ENCODE measurements at places on chromosomes 1 and 21. TPM values are rescaled to one million over a fixed set of nuclear protein-coding genes. Genes with fewer than 3 reads are reported as not detected.
A peak's percentile ranks its signal among the peaks of the same experiment; 100 is the strongest.

DNA sequence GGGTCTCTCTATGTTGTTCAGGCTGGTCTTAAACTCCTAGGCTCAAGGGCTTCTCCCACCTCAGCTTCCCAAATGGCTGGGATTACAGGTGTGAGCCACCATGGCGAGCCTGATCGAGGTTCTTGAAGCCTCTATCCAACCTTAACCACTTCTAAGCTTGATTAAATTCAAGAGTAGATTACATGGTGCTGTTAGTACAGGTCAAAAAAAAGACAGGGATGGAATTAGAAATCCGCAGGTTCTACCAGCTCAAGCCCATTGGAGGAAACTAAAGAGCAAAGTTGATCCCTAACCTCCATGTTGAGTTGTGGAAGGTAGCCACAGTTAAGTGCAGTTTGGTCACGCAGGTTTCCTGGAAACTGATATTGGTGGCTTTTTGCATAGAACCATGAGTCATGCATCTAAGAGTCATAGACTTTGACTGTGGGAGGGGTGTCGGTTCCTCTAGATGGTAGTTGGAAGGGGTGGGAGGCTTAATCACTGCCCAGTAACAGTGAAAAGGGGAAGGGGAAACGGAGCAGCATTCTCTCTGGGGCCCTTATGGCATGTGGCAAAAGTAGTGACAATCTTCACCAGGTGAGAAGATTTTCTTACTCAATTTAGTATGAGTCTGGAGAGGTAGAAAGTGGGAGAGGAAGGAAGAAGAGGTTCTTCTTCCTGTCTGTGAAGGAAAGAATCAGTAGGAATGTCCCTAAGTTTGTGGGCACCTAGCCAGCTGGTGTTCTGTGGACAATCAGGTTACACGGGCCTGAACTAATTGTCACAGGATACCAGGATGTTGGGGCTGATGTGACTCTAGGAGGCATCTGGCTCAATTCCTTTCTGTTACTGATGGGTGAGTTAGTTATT lies 7.0 kb downstream of the CD53 start:
- H3K36me3 ChIP-seq, result no peaks in the 10 kb centered on the region
- no peaks in the 10 kb centered on the region for H3K4me1 ChIP-seq
- H3K27ac ChIP-seq, result no peak overlapping the region
- H3K27me3 ChIP-seq, result no peaks in the 10 kb centered on the region

DNA sequence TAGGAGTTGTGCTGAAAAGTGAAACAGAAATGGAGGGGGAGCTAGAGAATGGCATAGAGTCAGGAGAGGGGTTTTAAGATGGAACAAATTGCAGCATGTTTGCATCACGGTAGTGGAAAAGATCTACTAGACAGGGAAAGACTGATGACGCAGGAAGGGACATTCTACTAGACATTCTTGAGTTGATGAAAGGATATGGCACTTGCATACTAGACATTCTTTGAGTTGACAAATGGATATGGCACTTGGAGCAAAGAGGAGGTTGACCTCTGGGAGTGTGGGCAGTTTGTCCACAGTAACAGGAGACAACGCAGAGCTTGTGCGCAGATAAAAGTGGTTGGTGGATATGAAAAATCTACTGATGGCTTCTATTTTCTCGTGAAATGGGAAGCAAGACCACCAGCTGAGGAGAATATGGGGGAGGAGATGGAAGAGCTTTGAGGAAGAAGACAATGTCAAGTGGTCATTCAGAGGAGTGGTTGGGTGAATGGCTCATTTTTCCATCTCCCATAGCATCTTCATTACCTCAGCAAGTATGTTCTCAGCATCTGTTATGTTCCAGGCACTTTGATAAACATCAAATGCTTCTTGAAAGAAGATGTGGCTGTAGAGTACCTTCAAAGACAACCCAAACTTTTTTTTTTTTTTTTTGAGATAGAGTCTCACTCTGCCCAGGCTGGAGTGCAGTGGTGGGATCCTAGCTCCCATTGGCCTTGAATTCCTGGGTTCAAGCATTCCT lies 2.4 kb upstream of the CTPS1 start:
- H3K36me3 ChIP-seq, result no peaks in the 10 kb centered on the region
- H3K27ac ChIP-seq, result no peak overlapping the region
- H3K4me3 ChIP-seq, result no peak overlapping the region
- no peak for DNase-seq
- H3K4me1 ChIP-seq, result no peaks in the 10 kb centered on the region

GRCh38 chr1:74681001-74681400 lies 7.4 kb upstream of the ERICH3 start:
- no peaks in the 10 kb centered on the region for H3K27me3 ChIP-seq
- no peak overlapping the region for H3K27ac ChIP-seq
- H3K4me3 ChIP-seq, result no peak overlapping the region
- no peak for DNase-seq

ERO1B gene
- total RNA-seq, result 17.0 TPM

- H3K36me3 ChIP-seq, result no peaks in the 10 kb centered on the region
- H3K27ac ChIP-seq, result no peak overlapping the region
- H3K27me3 ChIP-seq, result no peaks in the 10 kb centered on the region
- peaks cover 4% of the 10 kb centered on the region for H3K4me1 ChIP-seq
- no peak overlapping the region for H3K4me3 ChIP-seq
Measured at GRCh38 chr1:202801175-202801574, 7.0 kb downstream of the KDM5B start.

CFHR4 gene
- total RNA-seq, result not detected

DNA sequence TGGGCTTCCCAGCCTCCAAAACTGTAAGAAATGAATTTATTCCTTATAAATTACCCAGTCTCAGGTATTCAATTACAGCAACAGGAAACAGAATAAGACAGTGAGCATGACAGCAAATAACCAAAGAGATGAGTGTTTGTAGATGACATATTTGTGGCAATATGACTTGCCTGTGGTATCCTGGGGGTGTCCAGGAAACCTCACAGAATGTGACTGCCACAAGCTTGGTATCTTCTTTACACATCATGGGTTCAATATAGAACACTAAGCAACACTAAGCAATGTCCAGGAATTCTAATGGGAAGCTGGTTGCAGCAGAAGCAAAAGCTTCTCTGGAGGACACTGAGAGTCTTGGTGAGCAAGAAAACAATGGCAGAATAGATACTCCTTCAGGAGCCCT lies 236.4 kb upstream of the BEND5 start:
- H3K27ac ChIP-seq, result no peak overlapping the region
- no peaks in the 10 kb centered on the region for H3K27me3 ChIP-seq
- no peak for DNase-seq
- no peaks in the 10 kb centered on the region for H3K4me1 ChIP-seq
- H3K4me3 ChIP-seq, result no peak overlapping the region

ATP1A2 gene
- 229 TPM for total RNA-seq

DNA sequence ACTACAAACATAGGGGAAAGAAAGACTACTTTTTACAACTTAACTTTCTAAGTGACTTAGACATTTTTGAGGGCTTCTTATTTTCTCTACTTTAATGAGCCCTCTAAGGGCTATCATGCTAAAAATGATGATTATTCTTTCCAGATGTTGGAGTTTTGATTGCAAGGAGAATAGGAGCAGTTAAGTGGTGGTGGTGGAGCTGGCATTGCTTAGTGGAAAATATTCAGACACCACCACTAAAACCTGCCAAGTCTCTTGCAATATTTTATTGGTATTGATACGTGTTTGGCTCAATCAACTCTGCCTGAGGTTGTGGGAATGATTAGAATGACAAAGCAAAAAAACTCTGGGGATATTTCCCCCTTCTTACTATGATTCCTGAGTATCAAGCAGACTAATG lies 82.6 kb upstream of the PTGFR start:
- no peak for DNase-seq
- no peaks in the 10 kb centered on the region for H3K36me3 ChIP-seq
- H3K27me3 ChIP-seq, result no peaks in the 10 kb centered on the region
- H3K4me3 ChIP-seq, result no peak overlapping the region

- DNase-seq, result no peak
- H3K4me3 ChIP-seq, result no peak overlapping the region
- H3K27me3 ChIP-seq, result no peaks in the 10 kb centered on the region
- no peaks in the 10 kb centered on the region for H3K36me3 ChIP-seq
Measured at GRCh38 chr1:163205513-163205912, 2.8 kb upstream of the RGS5 start.

- H3K4me3 ChIP-seq, result no peak overlapping the region
- no peak overlapping the region for H3K27ac ChIP-seq
- no peaks in the 10 kb centered on the region for H3K27me3 ChIP-seq
- no peak for DNase-seq
- H3K36me3 ChIP-seq, result peaks cover 4% of the 10 kb centered on the region
Measured at GRCh38 chr1:42774928-42775526, 8.0 kb downstream of the C1orf50 start.

- no peaks in the 10 kb centered on the region for H3K36me3 ChIP-seq
- H3K4me3 ChIP-seq, result no peak overlapping the region
- H3K27ac ChIP-seq, result peak overlapping the region; percentile 93
Measured at GRCh38 chr21:46093668-46094400, 4.1 kb upstream of the COL6A2 start.

DNA sequence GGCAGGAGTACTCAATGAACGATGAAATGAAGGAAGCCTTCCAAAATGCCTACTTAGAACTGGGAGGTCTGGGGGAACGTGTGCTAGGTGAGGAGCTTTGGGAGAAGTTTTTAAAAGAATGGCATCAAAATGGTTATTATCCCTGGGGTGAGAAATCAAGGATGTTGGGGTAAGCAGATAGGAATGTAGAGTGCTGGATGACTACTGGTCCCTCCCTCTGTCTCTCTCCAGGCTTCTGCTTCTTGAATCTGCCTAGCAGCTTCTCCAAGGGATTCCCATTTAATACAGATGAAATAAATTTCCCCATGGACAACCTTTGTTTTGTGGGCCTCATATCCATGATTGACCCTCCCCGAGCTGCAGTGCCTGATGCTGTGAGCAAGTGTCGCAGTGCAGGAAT lies 19.0 kb upstream of the CASQ1 start:
- DNase-seq, result no peak
- H3K27me3 ChIP-seq, result no peaks in the 10 kb centered on the region
- no peaks in the 10 kb centered on the region for H3K36me3 ChIP-seq
- no peak overlapping the region for H3K27ac ChIP-seq
- H3K4me3 ChIP-seq, result no peak overlapping the region
- H3K4me1 ChIP-seq, result no peaks in the 10 kb centered on the region

- peaks cover 11% of the 10 kb centered on the region for H3K4me1 ChIP-seq
- DNase-seq, result peak; percentile 85
- no peaks in the 10 kb centered on the region for H3K27me3 ChIP-seq
- peak overlapping the region; percentile 61 for H3K4me3 ChIP-seq
- no peaks in the 10 kb centered on the region for H3K36me3 ChIP-seq
- peak overlapping the region; percentile 78 for H3K27ac ChIP-seq
Measured at GRCh38 chr1:227946624-227947385, 927 bp downstream of the WNT9A start.

ZBTB8OS gene
- total RNA-seq, result 32.1 TPM

RCSD1 gene
- 11.5 TPM for total RNA-seq

DNA sequence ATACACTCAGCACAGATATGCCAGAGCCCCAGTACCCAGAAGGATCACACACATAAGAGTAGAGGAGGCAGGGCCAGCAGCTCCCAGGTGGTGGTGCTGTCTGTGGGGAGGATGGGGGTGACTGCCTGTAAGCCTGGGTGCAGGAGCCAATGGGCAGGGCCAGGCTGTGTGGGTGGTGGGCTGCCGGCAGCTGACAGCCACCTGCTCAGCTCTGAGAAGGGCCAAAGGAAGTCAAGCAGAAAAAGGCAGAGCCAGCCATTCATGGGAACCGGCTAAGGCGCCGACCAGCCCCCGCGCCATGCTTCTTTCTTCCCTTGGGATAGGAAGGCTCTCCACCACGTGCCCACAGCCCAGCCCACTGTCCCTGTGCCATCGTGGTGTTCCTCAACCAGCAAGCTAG lies 14.1 kb downstream of the PIK3C2B start:
- no peaks in the 10 kb centered on the region for H3K36me3 ChIP-seq
- peaks cover 14% of the 10 kb centered on the region for H3K4me1 ChIP-seq
- H3K4me3 ChIP-seq, result no peak overlapping the region
- H3K27me3 ChIP-seq, result no peaks in the 10 kb centered on the region
- H3K27ac ChIP-seq, result peak overlapping the region; percentile 85
- DNase-seq, result no peak

- peak overlapping the region; percentile 88 for H3K4me3 ChIP-seq
- peak overlapping the region; percentile 99 for H3K27ac ChIP-seq
- H3K4me1 ChIP-seq, result no peaks in the 10 kb centered on the region
- no peaks in the 10 kb centered on the region for H3K27me3 ChIP-seq
Measured at GRCh38 chr1:224435318-224435763, 744 bp upstream of the WDR26 start.

DNA sequence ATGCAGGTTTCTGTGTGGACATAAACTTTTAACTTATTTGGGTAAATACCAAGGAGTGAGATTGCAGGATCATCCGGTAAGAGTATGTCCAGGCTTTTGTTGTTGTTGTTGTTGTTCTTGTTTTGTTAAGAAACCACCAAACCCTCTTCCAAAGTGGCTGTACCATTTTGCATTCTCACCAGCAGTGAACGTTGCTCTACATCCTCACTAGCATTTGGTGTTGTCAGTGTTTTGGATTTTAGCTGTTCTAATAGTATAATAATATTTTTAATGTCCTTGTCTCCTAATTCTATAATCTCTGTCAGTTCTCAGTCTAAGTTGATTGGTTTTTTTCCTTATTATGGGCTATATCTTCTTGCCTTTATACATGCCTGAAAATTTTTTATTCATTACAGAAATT lies 37.8 kb downstream of the TENT5C start:
- H3K4me1 ChIP-seq, result no peaks in the 10 kb centered on the region
- no peaks in the 10 kb centered on the region for H3K27me3 ChIP-seq
- H3K4me3 ChIP-seq, result no peak overlapping the region
- H3K36me3 ChIP-seq, result no peaks in the 10 kb centered on the region

AKIRIN1 gene
- 35.1 TPM for total RNA-seq

GRCh38 chr1:172699111-172699510 lies 40.2 kb downstream of the FASLG start:
- H3K36me3 ChIP-seq, result no peaks in the 10 kb centered on the region
- H3K4me3 ChIP-seq, result no peak overlapping the region
- DNase-seq, result no peak
- no peaks in the 10 kb centered on the region for H3K4me1 ChIP-seq
- H3K27me3 ChIP-seq, result no peaks in the 10 kb centered on the region
- no peak overlapping the region for H3K27ac ChIP-seq

GRCh38 chr1:244960904-244961303 lies 96.6 kb upstream of the HNRNPU start:
- no peak overlapping the region for H3K4me3 ChIP-seq
- no peaks in the 10 kb centered on the region for H3K36me3 ChIP-seq
- H3K4me1 ChIP-seq, result no peaks in the 10 kb centered on the region
- H3K27ac ChIP-seq, result no peak overlapping the region
- no peak for DNase-seq

DNA sequence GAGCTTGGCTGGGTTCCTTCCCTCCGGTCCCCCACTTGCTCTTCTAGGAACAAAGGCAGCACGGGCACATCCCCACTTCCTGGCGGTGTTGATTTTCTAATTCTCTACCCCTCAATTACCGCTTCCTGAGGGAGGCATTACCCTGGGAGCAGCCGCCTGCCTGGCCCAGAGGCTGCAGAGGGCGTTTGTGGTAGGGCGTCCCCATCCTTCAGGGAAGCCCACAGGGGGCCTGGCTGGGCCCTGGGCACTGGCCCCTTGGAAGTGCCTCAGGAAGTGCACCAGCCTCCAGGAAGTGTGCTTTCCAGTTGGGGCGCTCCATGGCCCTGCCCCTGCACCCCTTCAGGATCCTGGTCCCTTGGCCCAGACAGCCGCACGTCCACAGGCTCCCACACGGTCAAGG lies 42.1 kb upstream of the CASZ1 start:
- no peaks in the 10 kb centered on the region for H3K27me3 ChIP-seq
- H3K36me3 ChIP-seq, result no peaks in the 10 kb centered on the region
- H3K4me3 ChIP-seq, result no peak overlapping the region
- H3K4me1 ChIP-seq, result no peaks in the 10 kb centered on the region

TCHH gene
- total RNA-seq, result under 0.01 TPM

GRCh38 chr1:236098267-236098666 lies 33.4 kb upstream of the NID1 start:
- H3K4me3 ChIP-seq, result no peak overlapping the region
- H3K27me3 ChIP-seq, result no peaks in the 10 kb centered on the region
- no peak for DNase-seq
- H3K4me1 ChIP-seq, result no peaks in the 10 kb centered on the region

GRCh38 chr1:239816081-239816782 lies 275.5 kb upstream of the FMN2 start:
- no peaks in the 10 kb centered on the region for H3K27me3 ChIP-seq
- no peak overlapping the region for H3K4me3 ChIP-seq
